Adrenal gland (tissue), 19 donors: ENCODE measurements at places on chromosomes 7 and 10. TPM values are rescaled to one million over a fixed set of nuclear protein-coding genes. Genes with fewer than 3 reads are reported as not detected.

- DNase-seq = no peak
These were observed 31.9 kb downstream of the LAMB1 start for GRCh38 chr7:107971100-107971499.

Gene RPP30
- total RNA-seq = 19.5 TPM

GRCh38 chr7:151838861-151839381 lies 38.0 kb downstream of the PRKAG2 start:
- peak; percentile 39 for DNase-seq

DNA sequence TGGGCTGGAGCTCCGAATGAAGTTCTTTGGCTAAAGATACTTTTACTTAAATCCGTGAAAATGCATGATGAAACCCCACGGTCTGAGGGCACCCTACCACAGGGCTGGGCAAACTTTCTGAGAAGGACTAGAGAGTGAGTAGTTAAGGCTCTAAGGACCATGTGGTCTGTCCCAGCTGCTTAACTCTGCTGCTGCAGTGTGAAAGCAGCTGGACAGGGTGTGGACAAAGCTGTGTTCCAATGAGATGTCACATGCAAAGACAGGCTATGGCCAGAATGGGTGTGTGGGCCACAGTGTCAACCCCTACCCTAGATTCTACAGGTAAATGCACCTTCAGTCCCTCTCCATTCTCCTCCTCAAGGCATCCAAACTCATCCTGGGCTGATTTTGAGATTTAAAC lies 18.8 kb downstream of the PDIA4 start:
- no peak for DNase-seq
